ENCODE measurements at places on chromosomes 5 and 9.
A peak's percentile ranks its signal among the peaks of the same experiment; 100 is the strongest.

DNA sequence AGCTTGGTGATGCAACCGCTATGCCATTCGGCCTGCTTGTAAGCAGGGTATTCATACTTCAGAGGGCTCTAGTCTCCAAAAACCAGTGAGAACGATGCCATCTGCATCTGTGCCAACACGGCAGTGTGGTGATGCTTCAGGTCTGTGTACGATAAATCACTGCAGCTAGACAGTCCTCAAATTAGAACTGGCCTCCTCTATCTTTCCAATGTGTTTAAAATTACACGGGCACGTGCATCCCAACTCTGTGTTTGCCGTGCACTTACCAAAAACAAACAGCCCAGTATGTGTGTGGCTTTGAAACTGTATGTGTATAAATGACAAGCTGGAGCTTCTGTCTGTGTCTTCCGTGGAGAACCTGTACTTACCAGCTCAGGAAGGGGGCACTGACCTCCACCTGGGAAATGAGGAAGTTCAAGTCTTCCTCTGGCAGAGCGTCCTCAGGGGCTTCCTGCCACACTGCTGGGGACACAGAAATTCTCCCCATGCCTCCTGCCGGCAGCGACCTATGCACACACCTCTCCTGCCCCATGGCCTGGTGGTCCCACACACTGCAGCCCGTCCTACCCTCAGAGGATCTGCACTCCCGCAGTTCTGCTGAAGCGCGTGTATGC lies 12.3 kb downstream of the MED10 start:
- DNase-seq: no peak

GRCh38 chr5:157961176-157961575 lies 102.2 kb upstream of the CLINT1 start:
- DNase-seq: no peak

GRCh38 chr9:129182122-129182521 lies 4.1 kb upstream of the IER5L start:
- no peak for DNase-seq

DNA sequence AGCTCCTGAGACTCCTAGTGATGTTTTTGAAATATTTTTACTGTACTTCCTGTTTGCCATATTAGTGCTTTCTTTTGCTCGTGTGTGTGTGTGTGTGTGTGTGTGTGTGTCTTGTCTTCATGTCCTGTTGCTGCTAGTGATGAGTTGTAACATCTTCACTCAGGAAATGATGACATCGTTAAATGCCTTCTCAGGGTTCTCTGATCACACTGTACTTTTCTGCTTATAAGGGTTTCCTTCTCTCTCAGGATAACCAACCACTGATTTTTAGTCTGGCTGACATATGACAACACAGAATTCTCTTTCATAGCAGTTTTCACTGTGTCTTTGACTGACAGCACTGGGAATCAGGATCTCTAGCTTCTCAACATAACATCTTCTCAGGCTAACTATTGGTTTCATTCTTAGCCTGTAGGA lies 16.1 kb downstream of the SV2C start:
- DNase-seq: peak; percentile 55

DNA sequence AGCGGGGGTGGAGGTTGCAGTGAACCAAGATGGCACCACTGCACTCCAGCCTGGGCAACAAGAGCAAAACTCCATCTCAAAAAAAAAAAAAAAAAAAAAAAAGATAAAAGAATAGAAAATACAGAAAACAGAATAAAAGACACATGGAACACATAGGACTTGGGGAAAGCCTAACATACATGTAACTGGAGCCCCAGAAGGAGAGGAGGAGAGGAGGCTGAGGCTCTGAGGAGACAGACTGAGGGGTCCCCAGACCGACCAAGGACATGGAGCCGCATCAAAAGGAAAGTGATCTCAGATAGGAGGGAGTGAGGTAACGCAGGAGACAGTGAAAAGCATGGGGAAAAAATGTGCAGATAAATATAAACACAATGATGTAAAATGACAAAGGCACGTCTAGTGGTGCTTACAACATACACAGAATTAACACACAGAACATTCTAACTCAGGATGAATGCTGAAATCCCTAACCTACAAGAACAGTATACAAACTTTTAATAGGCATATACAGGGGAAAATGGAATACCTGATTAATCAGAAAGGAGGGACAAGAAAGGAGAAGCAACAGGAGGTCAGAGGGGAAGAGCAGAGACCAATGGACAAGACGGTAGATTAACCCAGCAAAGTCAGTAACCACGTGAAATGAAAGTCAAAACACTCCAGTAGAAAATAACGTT lies 65.2 kb upstream of the UBAC1 start:
- DNase-seq: no peak

GRCh38 chr5:152427721-152428120 lies 22.6 kb upstream of the NMUR2 start:
- no peak for DNase-seq

- no peak for DNase-seq
Measured at GRCh38 chr5:155089643-155090042, 76.1 kb downstream of the KIF4B start.

DNA sequence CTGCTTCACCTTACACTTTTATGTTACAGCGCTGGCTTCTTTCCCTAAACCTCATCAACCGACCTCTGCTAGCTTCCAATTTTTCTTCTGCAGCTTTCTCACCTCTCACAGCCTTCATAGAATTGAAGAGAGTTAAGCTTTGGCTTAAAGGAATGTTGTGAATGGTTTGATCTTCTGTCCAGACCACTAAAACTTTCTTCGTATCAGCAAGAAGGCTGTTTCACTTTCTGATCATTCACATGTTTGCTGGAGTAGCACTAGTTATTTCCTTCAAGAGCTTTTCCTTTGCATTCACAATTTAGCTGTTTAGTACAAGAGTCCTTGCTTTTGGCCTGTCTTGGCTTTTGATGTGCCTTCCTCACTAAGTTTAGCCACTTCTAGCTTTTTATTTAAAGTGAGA lies 49.5 kb downstream of the NR3C1 start:
- DNase-seq: no peak

GRCh38 chr5:64653766-64654560 lies 36.3 kb upstream of the SHISAL2B start:
- DNase-seq: no peak

DNA sequence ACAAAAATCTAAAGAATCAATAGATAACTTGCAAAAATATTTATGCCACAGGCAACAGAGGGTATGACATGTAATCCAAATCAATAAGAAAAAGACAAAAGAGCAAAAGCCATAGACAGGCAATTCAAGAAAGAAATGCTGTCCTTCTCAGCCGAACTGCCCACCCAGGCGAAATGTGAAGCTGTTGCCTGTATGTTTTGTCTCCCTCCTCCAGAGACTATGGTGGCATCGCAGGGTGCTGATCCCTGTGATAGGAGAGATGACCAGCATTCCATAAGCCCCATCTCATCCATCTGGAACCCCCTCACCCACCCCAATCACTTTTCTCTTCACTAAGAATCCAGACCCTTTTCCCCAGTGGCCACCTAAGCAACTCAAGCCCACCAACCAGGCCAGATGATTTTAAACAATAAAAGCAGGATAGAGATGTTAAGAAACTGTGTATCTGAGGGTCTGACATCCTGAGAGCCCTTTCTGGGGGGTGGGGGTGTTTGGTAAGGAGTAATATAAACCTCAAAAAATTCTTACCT lies 5.3 kb upstream of the ACSL6 start:
- DNase-seq: no peak

DNA sequence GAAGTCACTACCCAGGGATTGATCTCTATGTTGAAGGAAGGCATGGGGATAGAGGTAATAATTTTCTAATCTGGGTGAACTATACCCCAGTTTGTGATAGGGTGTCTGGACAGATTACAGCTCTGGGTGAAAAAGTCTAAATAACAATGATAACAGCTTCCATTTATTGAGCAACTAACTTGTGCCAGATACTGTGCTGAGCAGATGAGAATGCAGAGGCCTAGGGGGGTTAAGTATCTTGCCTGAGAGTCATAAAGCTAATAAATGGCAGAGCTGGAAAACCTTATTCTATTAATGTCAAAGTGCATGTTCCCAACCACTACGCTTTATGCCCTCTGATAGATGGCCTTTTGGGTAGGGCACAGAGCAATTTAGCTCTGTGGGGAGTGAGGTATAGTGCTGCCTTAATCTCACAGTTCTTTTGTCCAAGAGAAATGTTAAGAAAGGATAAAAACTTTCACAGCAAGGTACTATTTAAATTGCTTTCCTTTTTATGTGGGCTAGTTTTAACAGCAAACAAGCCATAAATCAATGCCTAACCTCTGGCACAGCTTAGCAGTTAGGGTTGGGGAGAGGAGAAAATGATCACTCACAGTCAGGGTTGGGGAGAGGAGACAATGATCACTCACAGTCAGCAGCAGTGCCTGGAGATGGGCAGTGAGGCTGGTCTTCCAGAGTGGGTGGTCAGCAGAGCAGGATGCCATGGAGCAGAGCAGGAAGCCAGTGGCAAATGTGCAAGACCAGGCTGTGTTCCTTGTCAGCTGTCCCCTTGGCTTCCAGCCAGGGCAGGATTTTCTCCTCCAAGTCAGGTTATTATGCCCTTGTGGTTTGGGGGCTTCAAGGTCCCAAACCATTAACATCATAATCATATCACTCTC lies 187.0 kb downstream of the CARTPT start:
- no peak for DNase-seq

DNA sequence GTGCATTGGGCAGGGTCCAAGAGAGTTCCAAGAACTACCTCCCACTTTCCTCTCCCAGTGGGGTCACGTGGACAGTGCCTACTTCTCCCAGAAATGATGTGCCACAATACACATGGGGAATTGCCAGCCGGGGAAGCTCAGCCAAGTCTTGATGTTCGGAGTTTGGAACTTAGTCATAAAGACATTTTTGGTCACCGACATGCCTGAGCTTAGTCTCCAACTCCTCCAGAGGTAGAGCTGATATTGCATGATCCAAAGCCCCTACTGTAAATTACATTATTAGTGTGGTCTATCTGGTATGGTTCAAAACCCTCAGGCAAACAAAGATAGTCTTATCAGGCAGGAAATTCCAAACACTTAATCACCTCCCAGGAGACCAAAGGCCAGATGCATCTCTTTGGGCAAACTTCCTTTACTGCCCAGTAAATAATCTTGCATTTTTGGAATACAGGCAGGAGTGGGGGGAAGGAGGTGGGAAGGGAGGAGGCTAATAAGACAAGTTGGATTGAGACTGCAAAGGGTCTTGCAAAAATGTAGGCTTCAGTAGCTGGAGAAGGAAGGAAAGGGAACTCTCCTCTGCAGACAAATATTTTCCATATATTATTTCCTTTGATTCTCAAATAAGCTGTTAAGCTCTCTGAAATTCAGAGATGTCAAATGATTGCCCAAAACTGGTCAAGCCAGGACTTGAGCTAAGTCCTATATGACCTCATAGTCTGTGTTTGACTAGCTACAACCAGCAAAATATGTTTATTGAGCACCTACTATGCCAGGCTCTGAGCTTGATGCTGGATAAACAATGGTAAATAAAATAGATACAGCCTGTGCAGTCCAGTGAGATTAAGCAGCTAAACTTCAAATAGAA lies 99.4 kb downstream of the DRD1 start:
- DNase-seq: no peak

- DNase-seq: no peak
Measured at GRCh38 chr9:75039009-75039408, 10.9 kb upstream of the CARNMT1 start.

All from GM12864 (cell line).